Dermis microvascular lymphatic vessel endothelial cell (primary cell): ENCODE measurements at places on chromosomes 4 and X. TPM values are rescaled to one million over a fixed set of nuclear protein-coding genes. Genes with fewer than 3 reads are reported as not detected.

The OFD1 gene
- 5.4 and 6.1 TPM in 2 replicates for total RNA-seq

The PCDH11X gene
- total RNA-seq = not detected in 2 replicates

The FHDC1 gene
- total RNA-seq = 0.13 and 0.51 TPM in 2 replicates

The NEIL3 gene
- total RNA-seq = 2.3 and 3.9 TPM in 2 replicates

The ASMT gene
- total RNA-seq = not detected in 2 replicates

The PAGE1 gene
- not detected in 2 replicates for total RNA-seq

The MYOZ2 gene
- under 0.01 TPM in 1 of 2 replicates, not detected in the other for total RNA-seq

The PABPC1L2A gene
- not detected in 2 replicates for total RNA-seq

The NDP gene
- under 0.01 TPM in 2 replicates for total RNA-seq
